Foreskin keratinocyte (primary cell): ENCODE measurements at places on chromosomes 2 and 18. TPM values are rescaled to one million over a fixed set of nuclear protein-coding genes. Genes with fewer than 3 reads are reported as not detected.

DNA sequence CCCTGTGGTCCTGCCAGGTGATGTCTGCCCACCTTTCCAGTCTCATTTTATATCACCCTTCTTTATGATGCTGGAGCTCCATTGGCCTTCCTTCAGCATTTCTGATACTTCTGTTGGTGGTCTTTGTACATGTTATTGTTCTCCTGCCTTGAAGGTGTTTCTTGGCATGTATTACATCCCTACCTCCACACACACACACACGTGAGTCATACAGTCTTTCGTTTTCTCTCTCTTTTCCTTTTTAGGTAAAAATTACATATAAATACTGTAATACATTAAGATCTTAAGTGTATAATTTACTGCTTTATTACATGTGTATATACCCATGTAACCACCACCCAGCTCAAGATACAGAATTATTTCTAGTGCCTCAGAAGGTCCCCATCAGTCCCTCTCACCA is 10.2 kb upstream of the ADGRF3 start:
- DNase-seq: peak; percentile 52

DNA sequence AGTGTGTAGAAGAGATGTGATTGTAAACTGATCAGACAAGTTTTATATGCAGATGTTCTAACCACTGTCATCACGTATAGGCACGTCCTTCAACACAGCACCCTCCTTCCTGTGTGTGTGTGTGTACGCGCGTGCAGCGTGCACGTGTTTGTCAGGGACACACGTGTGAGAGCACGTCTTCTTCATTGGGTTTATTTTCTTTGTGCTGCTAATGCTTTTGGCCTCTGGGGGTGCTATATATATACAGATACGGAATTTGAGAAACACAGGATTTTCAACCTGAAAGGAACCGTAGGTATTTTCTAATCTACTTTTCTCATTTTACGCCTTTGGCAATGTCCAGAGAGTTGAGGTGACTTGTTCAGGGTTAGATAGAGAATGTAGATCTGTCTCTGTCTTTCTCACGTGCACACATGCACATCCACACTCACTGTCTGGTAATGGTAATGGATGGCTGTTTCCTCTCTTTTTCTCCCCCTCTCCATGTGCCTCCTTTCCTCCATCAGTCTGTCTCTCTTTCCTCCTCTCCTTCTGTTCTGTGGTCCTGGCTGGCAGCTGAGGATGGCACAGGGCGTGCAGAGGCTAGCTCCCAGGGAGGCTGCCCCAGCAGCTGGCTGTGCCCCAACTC is 13.4 kb upstream of the CELF4 start:
- peak; percentile 86 for DNase-seq

Gene MMADHC
- total RNA-seq: 110 and 119 TPM in 2 replicates

- DNase-seq: peak; percentile 79
These were observed 54.7 kb upstream of the SLC1A4 start for GRCh38 chr2:64934530-64934929.

DNA sequence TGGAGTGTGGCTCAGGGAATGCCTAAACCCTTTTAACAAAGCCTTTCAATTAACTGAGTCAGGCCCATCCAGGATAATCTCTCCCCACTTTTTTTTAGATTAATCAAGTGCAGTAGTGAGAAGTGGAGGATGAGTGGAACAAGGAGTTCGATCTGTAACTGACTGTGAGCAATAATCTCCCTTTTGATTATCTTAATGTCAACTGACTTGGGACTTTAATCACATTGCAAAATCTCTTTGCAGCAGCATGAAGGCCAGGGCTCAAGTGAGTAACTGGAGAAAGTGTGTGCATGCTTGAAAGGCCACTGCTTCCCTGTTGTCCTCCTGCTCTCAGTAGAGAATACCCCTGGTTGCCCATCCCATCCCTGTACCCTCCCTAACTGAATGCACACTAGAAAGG is 32.1 kb upstream of the HS6ST1 start:
- no peak for DNase-seq

DNA sequence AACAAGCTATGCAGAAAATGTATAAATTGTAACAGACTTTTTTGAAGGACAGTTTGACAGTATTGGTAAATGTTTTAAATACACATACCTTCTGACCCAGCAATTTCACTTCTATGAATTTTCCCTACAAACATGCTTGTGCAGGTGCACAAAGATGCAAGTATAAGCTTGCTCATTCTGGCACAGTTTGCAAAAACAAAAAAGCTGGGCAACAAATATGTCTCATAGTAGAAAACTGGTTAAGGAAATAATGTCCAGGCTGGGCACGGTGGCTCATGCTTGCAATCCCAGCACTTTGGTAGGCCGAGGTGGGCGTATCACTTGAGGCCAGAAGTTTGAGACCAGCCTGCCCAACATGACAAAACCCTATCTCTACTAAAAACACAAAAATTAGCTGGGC is 96.9 kb upstream of the NEDD4L start:
- peak; percentile 72 for DNase-seq

- DNase-seq: no peak
These were observed 122.2 kb downstream of the QPCT start for GRCh38 chr2:37466533-37467222.

DNA sequence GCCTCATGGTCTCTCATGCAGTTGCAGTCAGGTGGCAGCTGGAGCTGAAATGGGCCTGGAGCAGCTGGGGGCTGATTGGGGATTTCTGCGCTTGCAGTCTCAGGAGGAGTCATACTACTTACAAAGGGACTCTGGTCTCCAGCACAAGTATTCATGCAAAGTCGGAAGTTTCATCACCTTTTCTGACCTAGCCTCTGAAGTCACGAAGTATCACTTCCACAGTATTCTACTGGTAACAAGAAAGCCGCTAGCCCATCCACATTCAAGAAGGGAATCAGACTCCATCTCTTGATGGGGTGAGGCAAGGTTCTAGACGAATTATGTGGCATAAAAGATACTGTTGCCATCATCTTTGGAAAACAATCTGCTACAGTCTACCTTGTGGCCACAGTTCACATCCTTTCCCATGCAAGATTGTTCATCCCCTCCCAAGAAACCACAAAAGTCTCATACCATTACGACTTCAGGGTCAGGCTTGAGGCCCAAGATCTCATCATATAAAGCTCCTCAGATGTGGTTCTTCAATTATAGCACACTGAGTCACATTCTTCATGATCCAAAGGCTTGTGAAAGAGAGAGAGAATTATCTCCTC is 95.3 kb downstream of the SMC6 start:
- DNase-seq: peak; percentile 15

- no peak for DNase-seq
These were observed 615 bp downstream of the ADNP2 start for GRCh38 chr18:80109676-80110078.

DNA sequence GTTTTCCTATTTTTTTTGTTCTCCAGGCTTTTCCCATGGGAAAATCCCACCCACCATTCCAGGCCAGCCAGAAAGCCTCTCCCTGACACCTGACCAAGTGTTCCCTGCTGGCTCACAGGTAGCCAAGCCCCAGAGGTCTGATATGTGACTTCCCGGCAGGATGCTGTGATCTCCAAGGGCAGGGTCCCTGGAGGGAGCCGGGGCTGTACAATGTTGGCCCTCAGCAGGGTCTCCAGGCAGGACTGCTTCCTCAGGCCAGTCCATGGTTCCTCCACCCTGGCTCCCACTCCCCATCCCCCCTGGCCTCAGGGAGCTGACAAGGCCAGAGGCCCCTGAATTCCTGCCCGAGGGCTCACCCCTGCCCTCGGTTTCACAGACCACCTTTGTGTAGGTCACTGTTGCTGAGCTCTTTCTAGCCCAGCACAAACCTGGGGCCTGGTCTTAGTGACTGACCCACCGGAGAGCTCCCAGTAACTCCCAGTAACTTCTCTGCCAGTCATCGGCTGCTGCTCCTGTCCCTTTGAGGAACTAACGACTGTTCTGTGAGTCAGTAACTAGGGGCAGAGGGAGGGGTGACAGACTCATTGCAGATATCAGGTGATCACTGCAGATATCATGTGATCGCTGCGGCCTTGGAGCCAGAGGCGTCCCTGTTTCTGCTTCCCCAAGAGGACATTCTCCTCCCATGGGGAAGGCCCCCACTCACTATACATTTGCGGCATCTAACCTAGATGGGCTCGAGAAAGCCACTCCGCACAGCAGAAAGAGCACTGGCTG is 38.7 kb downstream of the SDC1 start:
- no peak for DNase-seq

- DNase-seq: peak; percentile 78
These were observed 44.2 kb downstream of the GLI2 start for GRCh38 chr2:120779781-120780283.

DNA sequence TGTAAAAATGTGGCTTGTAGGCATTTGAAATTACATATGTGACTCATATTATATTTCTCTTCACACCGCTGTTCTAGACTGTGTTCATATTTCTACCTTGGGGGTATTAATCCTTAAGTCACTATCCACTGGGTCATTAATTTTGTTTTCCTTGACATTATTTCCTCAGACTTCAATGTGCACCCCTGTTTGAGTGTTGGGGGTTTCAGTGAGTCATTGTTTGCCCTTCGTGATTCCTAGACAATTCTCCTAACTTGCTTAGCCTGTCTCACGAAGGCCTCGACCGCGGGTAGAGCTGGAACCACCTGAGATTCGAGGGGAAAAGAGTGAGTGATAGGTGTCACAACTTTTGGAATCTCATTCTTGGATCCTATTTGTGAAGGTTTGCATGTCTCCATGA is 35.1 kb downstream of the NPAS2 start:
- DNase-seq: no peak

GRCh38 chr2:227870710-227871374 is 589 bp upstream of the DAW1 start:
- peak; percentile 95 for DNase-seq

DNA sequence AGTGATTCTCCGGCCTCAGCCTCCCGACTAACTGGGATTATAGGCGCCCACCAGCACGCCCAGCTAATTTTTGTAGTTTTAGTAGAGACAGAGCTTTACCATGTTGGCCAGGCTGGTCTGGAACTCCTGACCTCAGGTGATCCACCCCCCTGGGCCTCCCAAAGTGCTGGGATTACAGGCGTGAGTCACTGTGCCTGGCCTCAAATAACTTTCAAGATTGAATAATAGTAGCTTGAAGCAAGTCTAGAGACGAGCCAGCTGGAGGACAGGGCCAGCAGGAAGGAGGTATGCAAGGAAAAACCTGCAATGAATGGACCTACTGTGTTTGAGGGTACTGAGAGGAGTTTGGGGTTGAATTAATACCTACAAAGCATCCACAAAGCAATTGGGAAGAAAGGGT is 87.5 kb downstream of the MSH2 start:
- DNase-seq: peak; percentile 18

- peak; percentile 67 for DNase-seq
These were observed 5.3 kb downstream of the MFSD6 start for GRCh38 chr2:190413421-190413820.

- DNase-seq: no peak
These were observed 22.1 kb downstream of the CIB4 start for GRCh38 chr2:26619096-26619495.

DNA sequence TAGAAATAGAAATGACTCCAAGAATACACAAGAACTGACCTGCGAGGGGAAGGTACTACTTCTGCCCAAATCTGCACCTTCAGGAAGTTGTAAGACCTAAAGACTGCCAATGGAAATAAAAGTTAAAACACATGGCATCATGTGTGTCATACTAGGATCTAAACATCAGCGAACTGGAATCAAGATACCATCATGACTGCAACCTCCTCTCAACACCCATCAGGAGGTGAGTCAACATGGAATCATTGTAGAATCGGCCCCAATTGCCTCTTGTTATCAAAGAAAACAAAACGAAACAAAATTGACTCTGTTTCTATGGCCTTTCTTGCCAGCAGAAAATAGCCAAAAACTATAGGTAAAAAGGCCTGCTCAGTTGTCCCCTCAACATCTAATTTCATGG is 15.1 kb downstream of the RDH14 start:
- DNase-seq: peak; percentile 85

Gene DPP4
- total RNA-seq: 0.99 and 2.8 TPM in 2 replicates

GRCh38 chr2:134722728-134723127 is 3.9 kb upstream of the TMEM163 start:
- no peak for DNase-seq

- DNase-seq: no peak
These were observed 71.1 kb downstream of the BIRC6 start for GRCh38 chr2:32427672-32428610.

Gene SLC23A3
- 0.71 and 0.75 TPM in 2 replicates for total RNA-seq

Gene CWC22
- 17.1 and 19.7 TPM in 2 replicates for total RNA-seq
